ENCODE measurements at places on chromosomes 5 and 9.

- DNase-seq = no peak
Measured at GRCh38 chr9:137161558-137162486, 8.0 kb downstream of the LRRC26 start.

DNA sequence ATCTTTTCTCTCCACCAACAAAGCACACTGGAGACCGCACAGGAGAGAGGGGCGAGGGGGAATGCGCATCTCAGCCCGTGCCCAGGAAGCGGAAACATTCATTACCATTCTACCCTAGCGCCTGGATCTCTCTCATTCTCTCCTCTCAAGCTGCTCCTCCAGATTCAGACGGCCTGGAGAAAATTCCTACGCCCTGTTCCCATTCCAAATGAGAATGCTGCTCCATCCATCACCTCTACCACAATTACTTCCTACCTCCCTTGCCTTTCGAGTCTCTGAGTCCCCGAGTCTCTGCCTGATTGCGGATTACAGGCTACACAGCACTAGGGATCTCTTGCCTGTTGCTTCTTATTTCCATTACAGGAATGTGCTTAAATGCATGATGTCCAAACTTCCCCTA is 6.7 kb downstream of the DDX31 start:
- DNase-seq = no peak

- no peak for DNase-seq
Measured at GRCh38 chr5:125311743-125312142, 565.3 kb upstream of the ZNF608 start.

DNA sequence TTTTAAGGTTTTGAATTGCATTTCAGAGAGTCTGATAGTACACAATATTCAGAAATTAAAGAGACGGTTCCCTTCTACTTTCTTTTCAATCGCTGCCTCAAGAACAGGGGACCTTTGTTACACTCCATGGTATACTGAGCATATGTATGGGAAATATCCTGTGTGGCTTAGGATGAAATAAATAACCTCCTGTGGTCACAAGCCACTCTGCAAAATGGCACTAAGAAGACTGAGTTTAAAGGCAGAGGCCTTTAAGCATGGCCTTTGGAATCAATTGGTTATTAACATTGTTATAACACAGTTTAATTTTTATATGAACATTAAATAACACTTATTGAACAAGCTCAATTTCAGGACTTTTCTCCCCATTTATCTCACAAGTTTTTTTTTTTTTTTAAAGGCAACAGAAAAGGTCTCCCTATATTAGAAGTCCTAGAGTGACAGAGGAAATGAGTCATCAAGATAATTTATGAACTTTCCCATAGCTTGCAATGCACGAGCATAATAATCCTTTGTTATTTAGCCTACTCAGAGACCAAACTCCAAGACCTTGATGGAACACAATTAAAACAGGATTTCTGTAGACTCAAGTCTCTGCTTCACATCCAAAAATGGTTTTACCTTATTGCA is 341.9 kb downstream of the TMEM167A start:
- no peak for DNase-seq

DNA sequence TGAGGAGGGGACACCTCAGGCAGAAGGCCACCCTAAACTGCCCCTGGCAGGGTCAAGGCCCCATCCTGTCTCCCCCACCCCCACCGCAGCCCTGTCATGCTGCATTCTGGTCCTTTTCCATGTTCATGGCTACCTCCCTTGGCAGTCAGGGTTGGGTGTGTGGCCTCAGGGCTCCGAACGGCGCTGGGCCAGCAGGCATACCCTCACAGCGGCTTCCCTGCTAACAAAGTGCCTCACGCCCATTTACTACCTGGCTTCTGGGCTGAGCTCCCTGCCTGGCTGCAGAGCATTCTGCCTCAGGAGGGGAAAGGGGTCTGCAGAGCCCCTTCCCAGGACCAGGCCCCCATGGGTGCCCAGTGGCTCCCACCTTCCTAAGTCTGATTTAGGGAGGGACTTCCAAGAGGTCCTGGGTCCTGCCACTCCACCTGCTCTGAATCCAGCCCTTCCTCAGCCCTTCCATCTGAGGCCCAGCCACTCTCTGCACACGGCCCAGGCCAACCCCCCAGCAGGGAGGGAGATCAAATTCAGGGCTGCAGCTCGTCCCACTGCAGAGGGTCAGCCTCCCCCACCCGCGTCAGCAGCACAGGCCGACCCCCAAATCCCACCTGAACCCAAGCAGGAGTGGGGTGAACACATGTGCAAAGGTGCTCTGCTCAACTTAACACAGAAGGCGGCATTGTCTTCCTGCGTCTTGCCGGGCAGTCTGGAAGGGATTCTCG is 115.9 kb upstream of the PHYKPL start:
- DNase-seq = no peak

GRCh38 chr5:181173027-181173419 is 25.6 kb downstream of the OR2V2 start:
- no peak for DNase-seq

- no peak for DNase-seq
Measured at GRCh38 chr5:33832404-33833236, 59.2 kb downstream of the ADAMTS12 start.
